Vein endothelial cell (primary cell): ENCODE measurements at places on chromosomes 12 and 14. TPM values are rescaled to one million over a fixed set of nuclear protein-coding genes. Genes with fewer than 3 reads are reported as not detected.

Gene NPFF
- total RNA-seq = not detected in 2 replicates

Gene PLD4
- total RNA-seq = under 0.01 TPM in 2 replicates

Gene RNF41
- total RNA-seq = 92.1 and 143 TPM in 2 replicates

Gene PPP1R3E
- total RNA-seq = 5.3 and 5.6 TPM in 2 replicates

Gene RILPL1
- 11.8 and 18.3 TPM in 2 replicates for total RNA-seq

Gene GPRC5A
- total RNA-seq = 5.0 and 11.1 TPM in 2 replicates

Gene SYCP3
- total RNA-seq = 0.33 and 0.67 TPM in 2 replicates

Gene ATL1
- 1.3 and 1.6 TPM in 2 replicates for total RNA-seq

Gene GARIN6
- not detected in 2 replicates for total RNA-seq

Gene SOX5
- 1.5 and 2.6 TPM in 2 replicates for total RNA-seq

Gene SMCO3
- total RNA-seq = 0.10 and 0.65 TPM in 2 replicates

Gene PTCSC3
- total RNA-seq = not detected in 2 replicates

Gene AMHR2
- total RNA-seq = not detected in 2 replicates

Gene TOX4
- total RNA-seq = 41.2 and 50.1 TPM in 2 replicates

Gene CD4
- not detected in 2 replicates for total RNA-seq

Gene KRT80
- total RNA-seq = 2.4 and 7.2 TPM in 2 replicates

Gene SLC39A2
- total RNA-seq = not detected in 2 replicates
